ENCODE measurements at places on chromosomes 7 and 10.

- no peak for DNase-seq
Observed at GRCh38 chr10:119209736-119210355, 2.5 kb downstream of the GRK5 start.

GRCh38 chr7:79868010-79868409 lies 266.6 kb upstream of the GNAI1 start:
- no peak for DNase-seq

- DNase-seq, result no peak
Observed at GRCh38 chr7:27134392-27134791, 3.8 kb upstream of the HOXA4 start.

DNA sequence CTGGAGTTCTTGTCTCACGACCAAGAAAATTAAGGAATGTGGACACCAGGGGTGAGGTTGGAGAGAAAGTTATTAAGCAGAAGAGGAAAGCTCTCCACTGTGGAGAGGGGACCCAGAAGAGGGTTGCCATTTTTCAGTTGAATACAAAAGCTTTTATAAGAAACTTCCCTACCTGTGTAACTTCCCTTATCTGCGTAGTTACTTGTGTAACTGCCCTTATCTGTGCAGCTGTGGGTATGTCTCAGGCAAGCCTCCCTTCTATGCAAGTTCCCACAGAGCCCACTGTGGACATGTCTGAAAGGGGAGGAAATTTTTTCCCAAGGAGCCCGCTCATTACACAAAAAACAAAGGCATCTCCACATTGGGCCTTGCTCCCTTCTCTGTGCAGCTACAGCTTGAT lies 94.9 kb downstream of the SVOPL start:
- DNase-seq, result no peak

GRCh38 chr10:102791754-102792395 lies 45.3 kb downstream of the CYP17A1 start:
- no peak for DNase-seq

DNA sequence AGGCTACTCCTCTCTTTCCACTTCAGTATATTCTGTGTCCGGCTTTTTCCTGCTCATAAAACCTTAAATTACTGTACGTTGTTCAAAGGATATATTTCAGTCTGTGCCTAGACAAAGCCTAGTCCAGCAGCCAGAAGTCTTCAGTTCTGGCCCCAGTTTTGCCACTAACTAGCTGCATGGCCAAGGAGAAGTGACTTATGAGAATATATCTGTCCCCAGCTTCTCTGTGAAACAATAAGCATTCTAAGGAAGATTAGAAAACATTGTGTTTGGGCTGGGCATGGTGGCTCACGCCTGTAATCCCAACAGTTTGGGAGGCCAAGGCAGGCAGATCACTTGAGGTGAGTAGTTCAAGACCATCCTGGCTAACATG lies 105.0 kb upstream of the HDAC9 start:
- DNase-seq, result no peak

DNA sequence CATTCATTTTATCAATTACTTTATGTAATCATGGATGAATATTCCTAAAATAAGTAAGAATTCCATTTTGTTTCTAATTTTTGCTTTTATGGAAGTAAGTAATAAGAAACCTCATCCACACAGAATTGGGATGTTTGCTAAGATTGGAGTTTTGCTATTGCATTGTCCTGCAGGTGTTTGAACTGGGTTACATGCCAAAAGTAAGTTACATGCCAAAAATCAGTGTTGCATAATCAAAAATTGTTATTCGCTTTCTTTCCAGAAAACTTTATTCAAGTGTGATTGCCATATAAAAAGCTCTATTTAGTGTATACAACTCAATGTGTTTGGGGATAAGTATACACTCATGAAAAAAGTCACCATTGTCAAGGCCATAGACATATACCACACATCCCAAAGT lies 346.7 kb upstream of the PLXDC2 start:
- no peak for DNase-seq

DNA sequence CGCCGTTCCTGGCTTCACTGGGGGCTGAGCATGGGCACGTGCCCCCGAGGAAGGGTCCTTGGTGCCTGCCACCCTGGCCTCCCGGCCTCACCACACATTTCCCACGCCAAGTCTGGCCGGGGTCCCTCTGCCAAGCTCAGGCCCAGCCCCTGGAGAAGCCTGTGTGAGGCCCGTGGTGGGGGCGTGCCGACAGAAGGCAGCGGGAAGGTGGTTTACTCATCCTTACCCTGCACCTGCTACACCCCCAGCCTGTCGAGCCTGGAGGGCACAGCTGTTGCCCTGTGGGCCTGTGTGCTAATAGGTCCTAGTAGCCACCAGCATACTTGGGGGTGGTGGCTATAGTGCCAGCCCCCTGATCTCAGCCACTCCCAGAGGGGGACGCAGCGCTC lies 46.7 kb downstream of the NKX6-2 start:
- no peak for DNase-seq

GRCh38 chr7:48091506-48092433 lies 2.7 kb downstream of the UPP1 start:
- DNase-seq, result no peak

GRCh38 chr7:80923211-80923612 lies 4.4 kb upstream of the SEMA3C start:
- DNase-seq, result no peak

DNA sequence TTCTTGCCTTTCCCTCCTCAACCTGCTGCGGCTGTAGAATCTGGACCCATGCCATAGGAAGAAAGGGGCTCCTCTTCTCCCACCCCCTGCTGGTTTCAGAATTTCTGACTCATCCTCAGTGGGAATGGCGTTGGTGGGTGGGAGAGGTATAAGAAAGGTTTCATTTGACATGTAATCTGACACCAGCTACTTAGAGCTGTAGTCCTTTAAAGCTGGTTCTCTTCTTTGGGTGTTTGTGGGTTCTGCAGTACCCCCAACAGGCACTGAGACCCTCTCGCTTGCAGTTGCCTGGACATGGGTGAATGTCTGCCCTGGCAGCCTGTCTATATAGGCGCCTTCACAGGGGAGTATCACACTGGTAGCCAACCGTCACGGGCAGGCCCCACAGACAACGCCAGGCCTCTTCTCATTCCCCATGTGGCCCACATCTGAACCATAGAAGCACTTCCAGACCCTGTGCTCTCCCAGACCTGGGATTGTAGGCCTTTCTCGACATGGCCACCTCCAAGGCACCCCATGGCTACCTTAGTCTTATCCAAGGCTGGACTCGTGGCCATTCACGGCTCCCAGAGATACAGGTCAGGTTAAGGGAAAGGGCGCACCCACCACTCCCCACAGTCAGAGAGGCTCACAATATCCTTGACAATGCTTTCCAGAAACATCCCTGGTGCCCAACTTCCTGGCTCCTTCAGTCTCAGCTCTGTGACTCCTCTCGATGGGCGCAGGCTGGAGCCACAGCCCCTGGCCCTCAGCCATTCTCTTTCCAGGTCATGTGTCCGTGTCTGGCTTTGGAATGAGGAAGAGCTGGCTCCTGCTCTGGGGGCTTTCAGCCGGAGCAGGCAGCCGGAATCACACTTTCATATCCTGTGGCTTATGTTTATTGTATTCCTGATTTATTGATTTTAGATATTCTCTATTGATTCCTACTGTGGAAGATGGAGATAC lies 17.5 kb downstream of the ZNF862 start:
- no peak for DNase-seq

DNA sequence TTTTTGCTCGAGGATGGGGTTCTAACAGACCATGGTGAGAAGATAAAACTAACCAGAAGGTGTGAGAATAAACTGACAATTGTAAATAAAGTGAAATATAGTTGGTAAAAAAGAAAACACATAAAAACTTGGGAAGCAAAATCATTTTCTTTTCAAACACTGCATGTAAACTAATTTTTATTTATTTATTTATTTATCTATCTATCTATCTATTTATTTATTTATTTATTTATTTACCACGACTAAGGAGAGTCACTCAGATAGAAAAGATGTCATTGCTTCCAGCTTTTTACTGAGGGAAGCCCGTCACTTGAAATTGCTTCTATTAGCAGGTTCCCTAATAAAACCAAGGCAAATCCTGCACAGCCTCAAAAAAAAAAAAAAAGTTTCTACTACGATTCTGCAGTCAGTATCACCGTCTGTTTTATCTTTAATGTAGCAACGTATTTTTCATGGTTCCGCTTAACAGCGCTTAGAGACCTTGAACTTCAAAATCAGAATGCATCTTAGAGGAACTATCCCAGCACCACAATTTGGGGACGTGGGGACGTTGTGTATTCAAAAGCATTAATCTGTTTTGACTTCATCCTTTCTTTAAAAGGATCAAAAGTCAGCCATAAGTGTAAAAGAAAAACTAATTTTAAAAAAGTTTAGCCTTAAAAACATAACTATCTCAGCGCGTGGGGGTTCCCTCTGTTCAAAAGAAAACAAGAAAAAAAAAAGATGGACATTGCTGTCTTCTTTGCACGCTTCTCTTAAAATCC lies 33.3 kb upstream of the EBLN1 start:
- peak; percentile 9 for DNase-seq

DNA sequence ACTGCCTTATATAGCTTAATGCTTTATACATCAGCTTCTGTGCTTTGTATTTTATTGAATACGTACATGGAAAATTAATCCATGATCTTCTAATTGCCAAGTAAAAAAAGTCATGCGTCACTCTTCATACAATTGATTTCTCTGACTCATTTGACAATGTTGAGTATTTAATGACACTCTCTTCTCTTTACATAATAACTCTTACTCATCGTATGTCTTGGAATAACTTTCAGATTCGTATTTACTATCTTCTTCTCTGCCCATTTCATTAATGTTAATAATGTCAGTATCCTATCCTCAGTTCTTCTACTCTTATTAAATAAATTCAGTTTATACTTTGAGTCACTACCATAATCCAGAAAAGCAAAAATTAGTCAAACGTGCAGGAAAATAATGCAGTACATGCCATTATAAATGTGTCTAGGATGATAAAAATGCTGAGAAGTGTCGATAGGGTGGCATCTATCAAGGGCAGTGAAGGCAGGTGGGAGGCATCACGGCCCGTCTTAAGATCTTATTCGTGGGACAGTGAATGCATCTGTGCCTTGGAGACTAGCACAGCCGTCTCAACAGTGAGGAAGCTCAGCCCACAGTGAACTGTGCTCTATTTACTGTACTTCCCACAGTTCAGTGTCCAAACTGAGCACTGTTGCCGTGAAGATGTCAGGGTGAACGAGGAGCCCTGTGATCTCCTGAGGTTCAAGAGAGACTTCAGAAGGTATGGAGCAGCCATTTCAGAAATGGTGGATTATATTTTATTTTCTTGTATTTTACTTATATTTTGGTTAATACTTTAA lies 39.8 kb upstream of the AKR1E2 start:
- no peak for DNase-seq

GRCh38 chr10:110802551-110803238 lies 69.0 kb upstream of the PDCD4 start:
- peak; percentile 8 for DNase-seq

GRCh38 chr10:69843923-69844322 lies 42.2 kb downstream of the COL13A1 start:
- DNase-seq, result no peak

DNA sequence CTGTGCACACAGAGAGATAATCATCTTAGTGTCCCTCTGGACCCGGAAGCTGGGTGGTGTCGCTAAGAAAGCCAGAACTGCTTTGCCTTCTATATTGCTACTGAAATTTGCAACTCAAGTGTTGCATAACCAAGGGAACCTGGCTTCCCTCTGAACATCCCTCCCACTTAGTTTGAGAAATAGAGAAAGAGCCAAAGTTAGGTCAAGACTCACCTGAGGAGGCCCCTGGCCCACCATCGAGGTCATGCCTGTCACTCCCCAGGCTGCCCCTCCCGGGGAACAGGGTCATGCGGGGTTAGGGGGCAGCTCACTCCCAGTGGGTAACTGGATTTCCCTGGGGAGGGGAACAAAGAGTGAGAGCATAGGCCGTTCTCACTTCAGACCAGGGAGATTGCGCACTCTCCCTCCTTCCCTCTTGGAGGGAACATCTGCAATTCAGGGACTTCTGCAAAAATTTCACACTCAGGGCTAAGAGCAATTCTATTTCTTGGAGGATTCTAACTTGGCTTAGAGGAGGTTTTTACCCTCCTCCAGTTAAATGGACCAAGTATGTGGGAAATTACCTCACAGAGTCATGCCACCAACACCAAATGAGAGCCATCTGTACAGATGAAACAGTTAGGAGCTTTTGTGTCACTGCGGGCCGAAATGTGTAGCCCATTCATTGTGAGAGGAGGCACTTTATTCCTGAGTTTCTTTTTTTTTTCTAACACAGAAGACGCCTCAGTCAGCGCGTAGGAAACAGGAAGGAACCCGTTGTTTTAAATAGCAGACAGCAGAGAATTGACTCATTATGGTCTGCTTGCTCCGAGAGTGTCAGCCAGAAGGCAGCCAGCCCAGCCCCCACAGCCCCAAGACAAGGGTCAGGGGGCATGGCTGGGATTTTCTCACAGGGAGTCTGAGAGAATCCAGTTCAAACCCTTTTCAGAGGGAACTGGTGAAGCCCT lies 221.3 kb downstream of the ARHGAP12 start:
- DNase-seq, result no peak

DNA sequence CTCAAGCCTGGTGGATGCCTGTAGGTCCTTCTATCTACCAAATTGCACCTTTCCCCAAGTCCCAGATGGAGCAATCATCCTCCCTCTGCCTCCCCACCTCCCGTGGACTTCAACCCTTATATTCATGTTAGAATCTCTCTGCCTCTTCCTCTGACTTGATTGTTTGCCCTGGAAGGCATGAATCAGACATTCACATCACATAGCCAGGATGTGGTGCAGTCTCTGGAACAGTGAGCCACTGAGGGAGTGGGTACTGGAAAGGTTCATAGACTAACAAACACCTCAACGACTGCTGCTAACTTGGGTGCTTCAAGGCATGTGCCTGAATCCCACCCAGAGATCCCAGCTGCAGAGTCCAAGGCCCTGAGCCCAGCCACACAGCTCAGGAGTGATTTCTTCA lies 494.0 kb downstream of the TNS3 start:
- no peak for DNase-seq

GRCh38 chr10:625751-626711 lies 63.4 kb downstream of the DIP2C start:
- DNase-seq, result no peak

DNA sequence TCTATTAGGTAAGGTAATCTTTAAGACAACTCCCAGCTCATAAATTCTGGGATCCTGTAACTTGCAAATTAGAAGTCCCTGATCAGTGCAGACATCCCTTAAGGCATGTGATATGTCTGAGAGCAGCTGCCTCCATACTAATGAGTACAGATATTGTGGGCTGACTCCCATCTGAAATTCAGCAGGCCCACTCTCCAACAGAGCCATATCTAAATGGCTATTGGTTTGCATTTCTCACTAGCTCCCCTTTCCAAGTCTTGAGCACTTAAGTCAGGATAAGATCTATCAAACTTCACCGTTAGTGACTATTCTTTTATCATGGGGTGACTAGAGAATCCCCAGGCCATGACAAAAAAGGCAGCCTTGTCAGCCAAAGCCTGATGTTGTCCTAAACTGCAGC lies 785.4 kb downstream of the IPMK start:
- no peak for DNase-seq

GRCh38 chr7:116062666-116063065 lies 32.1 kb upstream of the TFEC start:
- DNase-seq, result no peak

DNA sequence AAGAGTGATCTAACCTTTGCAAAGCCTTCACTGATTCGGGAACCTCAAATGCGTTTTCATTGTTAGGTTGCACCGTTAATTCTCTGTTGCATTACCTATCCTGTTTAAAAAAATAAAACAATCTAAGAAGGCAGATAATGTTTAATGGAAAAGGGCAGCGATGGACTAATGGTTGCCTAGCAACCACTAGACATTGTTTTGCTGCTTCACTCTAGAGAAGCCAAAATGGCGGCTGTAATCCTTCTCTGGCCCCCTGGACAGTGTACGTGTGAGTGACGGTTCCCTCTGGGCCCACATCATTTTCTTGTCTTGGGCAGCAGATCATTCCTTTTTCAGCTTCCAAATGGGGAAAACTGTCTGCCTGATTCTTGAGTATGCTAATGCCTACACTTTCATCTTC lies 43.3 kb downstream of the FAM204A start:
- no peak for DNase-seq
